ENCODE measurements at places on chromosomes 4 and X. TPM values are rescaled to one million over a fixed set of nuclear protein-coding genes. Genes with fewer than 3 reads are reported as not detected.

Gene STK32B
- total RNA-seq, result 2.9 TPM

Gene SPANXD
- not detected for total RNA-seq

Gene IGBP1
- total RNA-seq, result 38.2 TPM

Gene SMIM43
- not detected for total RNA-seq

Gene PCDH10
- total RNA-seq, result 12.5 TPM

Gene HSD17B13
- total RNA-seq, result not detected

Gene SLC16A2
- 21.1 TPM for total RNA-seq

- no peak overlapping the region for H3K4me3 ChIP-seq
- H3K27ac ChIP-seq, result no peak overlapping the region
- no peaks in the 10 kb centered on the region for H3K4me1 ChIP-seq
- H3K27me3 ChIP-seq, result no peaks in the 10 kb centered on the region
Measured at GRCh38 chrX:43559644-43560043, 96.5 kb upstream of the MAOA start.

DNA sequence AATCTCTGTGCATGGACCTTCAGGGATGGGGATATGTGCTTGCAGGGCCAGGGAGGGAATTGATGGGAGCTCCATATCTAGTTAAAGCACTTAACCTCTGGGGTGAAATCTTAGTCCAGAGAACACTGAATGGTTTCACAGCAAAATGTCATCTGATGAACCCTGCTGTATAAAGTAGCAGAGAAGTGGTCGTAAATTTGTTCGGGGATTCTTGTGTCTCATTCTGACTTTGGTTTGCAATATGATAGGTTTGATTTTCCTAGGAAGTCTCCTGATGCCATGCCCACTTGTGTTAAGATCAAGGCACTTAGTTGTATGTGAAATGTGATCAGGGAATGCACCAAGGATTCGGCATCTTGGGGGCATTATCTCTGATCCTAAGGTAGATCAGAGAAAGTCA is 96.9 kb downstream of the NHS start:
- H3K36me3 ChIP-seq, result no peaks in the 10 kb centered on the region
- no peaks in the 10 kb centered on the region for H3K27me3 ChIP-seq
- peaks cover 19% of the 10 kb centered on the region for H3K4me1 ChIP-seq

GRCh38 chr4:20572976-20573375 is 127.3 kb upstream of the PACRGL start:
- no peaks in the 10 kb centered on the region for H3K27me3 ChIP-seq
- no peaks in the 10 kb centered on the region for H3K36me3 ChIP-seq
- H3K4me1 ChIP-seq, result no peaks in the 10 kb centered on the region
- H3K27ac ChIP-seq, result no peak overlapping the region
- H3K4me3 ChIP-seq, result no peak overlapping the region
- DNase-seq, result no peak

DNA sequence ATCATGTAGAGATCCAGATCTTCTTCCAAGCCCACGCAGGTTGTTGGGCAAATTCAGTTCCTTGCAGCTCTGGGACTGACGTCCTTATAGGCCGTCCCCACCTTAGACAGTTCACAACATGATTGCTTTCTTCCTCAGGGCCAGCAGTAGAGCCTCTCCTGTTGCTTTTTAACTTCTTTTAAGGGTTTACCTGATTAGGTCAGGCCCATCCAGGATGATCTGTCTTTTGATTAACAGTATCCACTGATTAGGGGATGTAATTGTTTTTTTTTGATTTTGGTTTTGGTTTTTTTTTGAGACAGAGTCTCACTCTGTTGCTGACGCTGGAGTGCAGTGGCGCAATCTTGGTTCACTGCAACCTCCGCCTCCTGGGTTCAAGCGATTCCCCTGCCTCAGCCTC is 109.1 kb upstream of the BMPR1B start:
- H3K4me1 ChIP-seq, result no peaks in the 10 kb centered on the region
- DNase-seq, result no peak
- H3K4me3 ChIP-seq, result no peak overlapping the region
- peaks cover 33% of the 10 kb centered on the region for H3K36me3 ChIP-seq
- H3K27ac ChIP-seq, result no peak overlapping the region

GRCh38 chr4:185261946-185262345 is 52.5 kb downstream of the SNX25 start:
- no peak for DNase-seq
- no peaks in the 10 kb centered on the region for H3K36me3 ChIP-seq
- H3K4me1 ChIP-seq, result peaks cover 20% of the 10 kb centered on the region
- no peaks in the 10 kb centered on the region for H3K27me3 ChIP-seq

- peaks cover 4% of the 10 kb centered on the region for H3K4me1 ChIP-seq
- H3K27me3 ChIP-seq, result peaks cover 3% of the 10 kb centered on the region
- H3K27ac ChIP-seq, result no peak overlapping the region
- no peak overlapping the region for H3K4me3 ChIP-seq
- no peaks in the 10 kb centered on the region for H3K36me3 ChIP-seq
- DNase-seq, result no peak
Measured at GRCh38 chrX:129652565-129653169, 2.1 kb downstream of the APLN start.

DNA sequence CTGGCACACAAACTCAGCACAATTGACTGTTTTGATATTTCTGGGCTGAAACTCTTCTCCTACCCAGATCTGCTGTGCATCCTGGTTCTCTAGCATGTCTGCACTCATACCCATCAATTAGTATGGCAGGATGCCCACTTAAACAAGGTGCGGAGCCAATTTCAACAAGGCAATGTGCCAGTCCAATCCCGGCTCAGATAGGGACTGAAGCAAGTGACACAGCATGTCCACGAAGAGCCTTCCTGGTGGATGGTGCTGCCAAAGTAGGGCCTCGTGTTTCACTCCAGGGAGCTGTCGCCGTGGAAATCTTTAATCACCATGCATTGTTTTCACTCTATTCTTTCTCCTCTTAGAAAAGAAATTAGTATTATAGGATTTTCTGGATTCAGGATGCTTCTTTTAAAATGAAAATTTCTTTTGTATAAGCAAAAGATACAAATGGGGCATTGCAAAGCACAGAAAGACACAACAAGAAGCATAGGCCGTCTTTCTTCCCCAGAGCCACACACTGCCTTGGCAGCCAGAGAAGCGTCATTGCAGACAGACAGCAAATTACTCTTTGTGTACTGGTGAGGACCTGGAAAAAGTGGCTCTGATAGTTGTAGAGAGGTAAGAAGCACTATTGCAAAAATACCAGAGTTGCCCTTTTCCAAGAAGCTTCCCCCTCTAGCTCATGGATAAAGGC is 40.6 kb upstream of the LSM6 start:
- no peaks in the 10 kb centered on the region for H3K4me1 ChIP-seq
- no peak overlapping the region for H3K27ac ChIP-seq
- no peak overlapping the region for H3K4me3 ChIP-seq

DNA sequence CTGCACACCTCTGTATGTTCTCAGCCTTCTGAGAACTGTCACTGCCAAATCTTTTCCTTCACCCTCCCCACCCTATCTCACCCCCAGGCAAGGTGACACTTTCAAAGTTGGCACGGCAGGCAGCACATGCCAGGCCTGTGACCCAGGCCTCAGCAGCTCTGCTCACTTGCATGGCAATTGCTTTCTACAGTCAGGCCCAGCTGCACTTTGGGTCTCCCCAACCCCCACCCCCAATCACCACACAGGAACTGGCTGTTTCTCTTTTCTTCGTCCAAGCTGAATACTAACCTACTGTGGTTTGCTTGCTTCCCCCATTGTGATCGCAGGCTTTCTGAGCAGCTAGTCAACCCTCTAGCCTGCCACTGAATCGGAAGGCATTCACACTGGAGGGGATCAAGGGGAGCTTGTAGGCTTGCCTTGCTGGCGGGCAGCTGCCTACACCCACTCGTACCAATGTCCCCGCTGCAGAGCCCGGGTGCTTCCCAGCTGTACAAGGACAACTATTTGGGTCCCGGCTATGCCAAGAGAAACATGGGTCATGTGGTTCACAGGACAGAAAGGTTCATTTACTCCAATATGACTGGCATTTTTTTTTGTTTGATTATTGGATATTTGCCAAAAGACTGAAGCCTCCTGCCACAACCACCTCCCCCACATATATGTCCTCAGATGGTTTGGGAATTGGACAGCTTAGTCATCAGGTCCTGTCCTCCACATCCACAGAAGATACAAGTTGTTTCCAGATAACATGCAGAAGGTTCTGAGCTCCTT is 28.1 kb downstream of the SLC25A43 start:
- H3K36me3 ChIP-seq, result no peaks in the 10 kb centered on the region
- no peaks in the 10 kb centered on the region for H3K27me3 ChIP-seq
- peaks cover 12% of the 10 kb centered on the region for H3K4me1 ChIP-seq
- peak; percentile 53 for DNase-seq
- no peak overlapping the region for H3K27ac ChIP-seq

DNA sequence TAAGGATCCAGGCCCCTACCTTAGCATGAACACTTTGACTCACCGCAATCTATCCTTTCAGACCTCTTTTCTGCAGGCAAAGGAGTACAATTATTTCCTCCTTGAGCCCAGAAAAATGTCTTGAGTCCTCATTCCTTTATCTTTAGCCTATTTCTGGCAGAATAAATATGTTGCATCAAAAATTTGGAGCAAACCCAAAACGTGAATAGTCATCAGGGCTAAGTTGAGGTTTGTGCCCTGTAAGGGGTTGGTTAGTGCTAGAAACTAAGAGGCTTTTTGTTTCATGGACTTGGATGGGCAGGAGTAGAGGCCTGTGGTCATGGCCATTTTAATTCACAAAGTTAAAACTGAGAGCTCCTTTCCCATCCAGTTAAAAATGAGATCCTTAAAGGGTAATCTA is 460.3 kb downstream of the GBA3 start:
- no peaks in the 10 kb centered on the region for H3K36me3 ChIP-seq
- DNase-seq, result no peak
- no peak overlapping the region for H3K27ac ChIP-seq
- no peaks in the 10 kb centered on the region for H3K4me1 ChIP-seq
- H3K4me3 ChIP-seq, result no peak overlapping the region

DNA sequence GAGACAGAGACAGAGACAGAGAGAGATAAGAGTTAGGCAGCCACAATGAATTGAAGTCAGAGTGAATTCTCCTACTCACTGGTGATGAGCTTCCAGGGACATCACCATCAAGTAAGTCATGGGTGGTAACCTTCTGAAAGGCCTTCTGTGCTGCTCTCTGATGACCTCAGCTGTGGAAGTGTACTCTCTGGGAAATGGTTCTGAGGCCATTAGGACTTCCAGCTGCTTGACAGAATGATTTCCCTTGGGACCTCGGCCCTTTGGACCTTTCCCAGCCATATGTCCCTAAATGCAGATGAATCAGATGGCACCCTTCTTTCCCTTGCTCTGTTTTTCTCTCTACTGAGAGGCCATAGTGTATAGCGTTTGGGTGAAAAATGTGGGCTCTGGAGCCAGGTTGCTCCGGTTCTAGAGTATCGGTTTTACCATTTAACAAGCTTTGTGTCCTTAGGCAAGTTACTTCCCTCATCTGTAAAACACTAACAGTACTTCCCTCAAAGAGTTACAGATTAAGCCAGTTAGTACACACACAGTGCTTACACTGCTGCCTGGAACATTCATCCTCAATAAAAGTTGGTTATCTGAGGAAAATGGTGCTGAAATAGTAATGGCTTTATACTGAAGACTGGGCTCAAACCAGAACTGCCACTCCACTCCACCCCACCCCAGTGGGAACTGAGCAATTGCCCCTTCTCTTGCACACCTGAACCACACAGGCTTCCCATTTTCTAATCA is 7.6 kb downstream of the SEPTIN11 start:
- H3K27me3 ChIP-seq, result no peaks in the 10 kb centered on the region
- peaks cover 29% of the 10 kb centered on the region for H3K4me1 ChIP-seq
- no peak overlapping the region for H3K27ac ChIP-seq
- no peak for DNase-seq
- no peak overlapping the region for H3K4me3 ChIP-seq
- H3K36me3 ChIP-seq, result peaks cover 23% of the 10 kb centered on the region

DNA sequence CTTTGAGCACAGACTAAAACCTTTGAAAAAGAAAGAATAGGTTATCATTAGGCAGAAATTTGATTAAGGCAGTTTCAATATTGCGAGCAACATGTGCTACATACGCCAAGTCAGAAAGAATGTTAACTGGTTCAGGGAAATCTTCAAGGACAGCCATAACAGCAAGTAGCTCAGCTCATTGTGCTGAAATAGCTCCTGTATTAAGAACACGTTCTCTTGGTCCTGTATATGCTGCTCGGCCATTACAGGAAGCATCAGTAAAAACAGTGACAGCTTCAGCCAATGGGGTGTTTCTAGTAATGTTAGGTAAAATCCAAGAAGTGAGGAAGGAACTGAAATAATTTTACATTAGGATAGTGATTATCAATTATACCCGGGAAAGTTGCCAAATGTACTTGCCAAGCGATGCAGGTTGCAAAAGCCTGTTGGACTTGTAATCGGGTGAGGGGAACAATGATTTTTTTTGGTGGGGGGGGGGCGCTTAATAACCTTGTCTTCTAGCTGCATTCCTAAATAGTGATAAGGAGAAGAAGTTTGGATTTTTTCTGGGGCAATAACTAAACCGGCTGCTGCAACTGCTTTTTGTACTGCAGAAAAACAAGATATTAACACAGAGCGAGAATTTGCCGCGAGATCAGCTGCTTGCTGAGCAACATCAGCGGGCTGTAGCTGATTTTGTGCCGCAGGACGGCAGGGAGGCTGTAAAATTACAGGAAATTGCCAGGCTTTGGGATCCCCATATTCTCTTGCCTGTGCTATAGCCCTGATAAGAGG is 49.4 kb upstream of the RASSF6 start:
- no peaks in the 10 kb centered on the region for H3K27me3 ChIP-seq
- peak overlapping the region; percentile 15 for H3K4me3 ChIP-seq
- no peak overlapping the region for H3K27ac ChIP-seq
- peaks cover 12% of the 10 kb centered on the region for H3K4me1 ChIP-seq

DNA sequence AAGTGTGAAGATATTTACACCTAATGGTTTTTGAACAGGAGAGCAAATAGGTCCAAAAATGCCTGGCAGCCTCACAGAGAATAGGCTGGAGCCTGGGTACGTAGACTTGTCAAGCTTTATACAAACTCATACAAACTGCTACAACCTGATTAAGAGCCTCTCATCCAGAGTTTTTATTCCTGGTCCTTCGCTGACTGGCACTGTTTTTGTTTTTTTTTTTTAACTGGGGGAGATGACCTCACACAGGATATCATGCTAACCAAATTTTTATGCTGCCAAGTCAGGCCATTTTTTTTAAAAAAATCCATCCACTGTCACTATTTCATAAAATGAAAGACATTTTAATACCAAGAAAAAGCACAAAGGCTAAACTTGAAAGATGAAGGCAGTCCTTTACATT is 1.9 kb downstream of the FAM114A1 start:
- H3K4me3 ChIP-seq, result peak overlapping the region; percentile 94
- peaks cover 45% of the 10 kb centered on the region for H3K4me1 ChIP-seq
- H3K27me3 ChIP-seq, result no peaks in the 10 kb centered on the region
- H3K27ac ChIP-seq, result peak overlapping the region; percentile 98
- DNase-seq, result no peak

GRCh38 chr4:158197194-158197776 is 13.0 kb upstream of the TMEM144 start:
- H3K36me3 ChIP-seq, result no peaks in the 10 kb centered on the region
- DNase-seq, result no peak
- H3K27me3 ChIP-seq, result no peaks in the 10 kb centered on the region
- no peaks in the 10 kb centered on the region for H3K4me1 ChIP-seq

DNA sequence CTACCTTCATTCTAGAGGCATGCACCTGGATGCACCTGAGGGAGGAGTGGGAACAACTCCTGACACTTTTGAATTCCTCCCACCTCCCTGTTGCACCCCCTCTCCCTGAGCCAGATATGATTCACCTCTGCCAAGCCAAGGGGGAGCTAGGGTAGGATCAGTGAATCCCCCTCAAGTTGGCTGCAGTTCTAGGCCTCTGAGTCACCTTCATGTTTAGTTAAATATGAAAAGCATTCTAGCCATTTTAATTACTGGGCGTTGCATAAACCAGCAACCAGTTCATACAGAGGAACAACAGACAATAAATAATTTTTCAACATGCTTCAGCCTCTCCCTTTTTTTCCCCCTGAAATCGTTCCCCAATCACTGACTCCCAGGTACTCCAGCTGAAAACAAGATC is 1440.2 kb downstream of the ADGRL3 start:
- H3K4me1 ChIP-seq, result no peaks in the 10 kb centered on the region
- H3K27ac ChIP-seq, result no peak overlapping the region

All from astrocyte (in vitro differentiated cells and primary cell).